ENCODE measurements at places on chromosomes 16 and 17.
A peak's percentile ranks its signal among the peaks of the same experiment; 100 is the strongest.

DNA sequence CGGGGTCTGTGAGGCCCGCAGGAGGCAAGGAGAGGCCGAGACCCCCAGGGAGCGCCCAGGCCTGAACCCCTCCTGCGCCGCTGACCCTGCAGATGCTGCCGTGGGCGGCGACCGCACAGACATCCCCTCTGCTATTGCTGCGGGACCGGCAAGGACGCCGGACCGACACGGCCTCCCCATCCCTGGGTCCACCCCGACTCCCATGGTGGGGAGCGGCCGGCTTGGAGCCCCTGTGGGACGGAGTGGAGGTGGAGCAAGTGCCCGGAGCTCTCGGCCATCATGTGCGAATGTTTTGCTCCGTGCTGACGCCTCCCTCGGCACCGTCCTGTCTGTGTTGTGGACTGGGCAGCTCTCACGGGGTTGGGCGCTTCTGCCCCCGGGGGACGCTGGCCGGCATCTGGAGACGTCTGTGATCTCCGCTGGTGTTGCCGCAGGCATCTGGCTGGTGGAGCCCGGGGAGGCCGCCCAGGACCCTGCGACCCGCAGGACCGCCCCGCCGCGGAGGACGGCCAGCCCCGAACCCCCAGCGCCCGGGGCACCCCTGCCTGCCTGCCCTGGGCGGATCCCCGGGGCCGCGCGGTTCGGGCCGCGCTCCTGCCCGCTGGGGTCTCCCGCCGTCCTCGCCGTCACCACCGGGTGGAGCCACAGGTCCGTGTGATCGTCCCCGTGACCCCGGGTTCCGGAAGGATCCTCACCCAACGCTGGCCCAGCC lies 12.8 kb upstream of the GNG13 start:
- peak; percentile 60 for DNase-seq

- no peak for DNase-seq
Measured at GRCh38 chr17:70215656-70216055, 46.3 kb downstream of the KCNJ2 start.

DNA sequence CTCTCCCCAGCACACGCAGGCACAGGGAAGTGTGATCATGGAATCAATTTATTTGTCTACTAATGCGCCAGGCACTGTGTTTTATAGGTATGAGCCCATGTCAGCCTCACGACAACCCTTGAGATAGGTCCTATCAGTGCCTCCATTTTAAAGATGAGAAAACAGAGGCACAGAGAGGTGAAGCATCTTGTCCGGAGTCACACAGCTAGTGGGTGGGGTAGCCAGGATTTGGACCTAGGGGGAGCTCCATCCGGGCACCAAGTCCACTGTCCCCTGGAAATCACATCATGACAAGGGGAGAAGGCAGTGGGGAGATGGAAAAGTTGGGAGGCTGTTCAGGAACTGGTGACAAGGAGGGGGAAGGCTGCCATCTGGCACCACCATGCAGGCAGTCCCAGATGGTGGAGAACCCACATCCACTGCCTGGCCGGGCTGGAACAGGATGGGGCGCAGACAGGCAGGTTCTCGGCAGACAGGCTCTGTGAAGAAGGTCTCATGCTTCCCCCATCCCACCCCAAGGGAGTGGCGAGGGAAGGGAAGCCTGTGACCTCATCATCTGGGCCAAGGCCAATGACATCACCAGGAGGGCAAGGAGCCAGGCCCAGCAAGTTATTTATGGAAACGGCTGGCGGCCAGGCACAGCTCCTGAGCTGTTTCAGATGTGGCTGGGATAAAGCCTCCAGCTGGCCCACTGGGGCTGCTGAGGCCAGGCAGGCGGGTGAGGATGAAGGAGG lies 126.0 kb upstream of the SDK2 start:
- DNase-seq: peak; percentile 58

- DNase-seq: no peak
Measured at GRCh38 chr16:2160915-2161551, 5.5 kb downstream of the TRAF7 start.

GRCh38 chr17:45384047-45384788 lies 48.5 kb downstream of the ARHGAP27 start:
- no peak for DNase-seq

DNA sequence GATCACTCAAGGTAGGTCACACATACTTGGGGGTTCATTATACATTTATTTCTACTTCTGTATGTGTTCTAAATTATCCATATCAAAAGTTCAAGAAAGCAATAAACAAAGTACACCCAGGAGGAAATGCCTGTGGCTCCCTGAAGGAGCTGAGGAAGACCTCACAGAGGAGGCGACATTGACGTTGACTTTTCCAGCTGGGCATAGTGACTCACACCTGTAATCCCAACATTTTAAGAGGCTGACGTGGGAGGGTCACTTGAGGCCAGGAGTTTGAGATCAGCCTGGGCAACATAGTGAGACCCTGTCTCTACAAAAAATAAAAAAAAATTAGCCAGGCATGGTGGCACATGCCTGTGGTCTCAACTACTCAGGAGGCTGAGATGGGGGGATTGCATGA lies 16.3 kb downstream of the ITGAD start:
- DNase-seq: no peak

- DNase-seq: no peak
Measured at GRCh38 chr16:85181739-85182129, 69.5 kb upstream of the CIBAR2 start.

DNA sequence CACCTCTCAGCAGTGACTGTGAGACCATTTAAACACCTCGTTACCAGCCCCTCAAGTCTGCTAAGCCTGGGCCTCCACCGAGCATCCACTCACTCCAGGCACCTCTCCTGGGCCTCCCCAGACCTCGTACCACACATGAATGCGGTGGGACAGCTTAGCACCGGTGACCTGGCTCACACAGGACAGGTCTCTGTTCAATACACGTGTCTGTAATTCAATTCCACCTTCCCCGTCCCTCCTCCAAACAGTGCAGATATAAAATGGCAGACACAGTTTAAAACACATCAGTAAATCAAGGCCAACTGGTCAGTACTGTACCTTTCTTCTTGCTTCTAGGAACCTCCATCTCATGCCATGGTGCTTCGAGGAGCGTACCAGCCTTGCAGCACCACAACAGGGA lies 73.9 kb downstream of the ZNF778 start:
- no peak for DNase-seq

DNA sequence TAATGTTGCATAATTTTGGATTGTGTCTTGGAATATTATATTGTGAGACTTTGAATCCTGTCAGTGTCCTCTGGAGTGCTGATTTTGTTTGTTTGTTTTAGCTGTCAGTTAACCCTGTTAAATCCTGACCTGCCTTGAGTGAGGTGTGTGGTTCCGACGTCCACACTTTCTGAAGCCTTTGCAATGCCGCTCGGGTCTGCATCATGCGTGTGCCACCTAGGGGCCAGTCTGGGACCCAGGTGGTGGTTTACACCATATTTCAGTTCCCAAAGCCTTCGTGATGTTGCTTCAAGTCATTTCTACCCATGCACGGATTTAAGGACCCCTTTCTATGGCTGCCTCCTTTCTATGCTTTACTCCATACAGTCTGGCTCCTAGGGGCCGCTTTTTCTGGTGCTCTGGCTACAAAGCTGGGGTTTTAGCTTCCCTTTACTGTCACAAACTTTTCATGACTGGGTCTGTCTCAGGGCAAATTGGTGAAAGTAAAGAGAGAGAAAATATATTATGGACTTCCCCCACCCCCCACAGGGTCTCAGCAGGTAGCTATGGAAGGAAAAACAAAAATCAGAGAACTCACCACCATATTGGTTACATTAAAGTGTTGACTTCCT lies 11.4 kb upstream of the OR4D1 start:
- no peak for DNase-seq

DNA sequence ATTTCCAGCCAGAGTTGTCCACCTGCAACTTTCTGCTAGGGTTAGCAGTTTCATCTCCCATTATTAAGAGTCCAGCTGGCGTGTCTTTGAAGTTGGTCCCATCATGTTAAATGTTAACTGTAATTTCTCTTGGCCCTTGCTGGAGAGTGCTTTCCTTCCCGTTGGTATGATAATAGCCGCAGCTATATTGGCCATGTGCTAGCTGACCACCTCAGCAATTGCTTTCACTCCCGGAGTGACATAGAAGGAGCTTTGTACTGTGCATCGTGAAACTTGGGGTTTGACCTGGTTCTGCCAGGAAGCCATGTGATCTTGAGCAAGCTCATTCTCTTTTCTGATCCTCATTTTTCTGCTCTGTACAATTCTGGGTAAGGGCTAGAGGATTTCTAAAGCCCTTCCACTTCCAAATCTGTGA lies 81.0 kb upstream of the TBX2 start:
- DNase-seq: no peak

GRCh38 chr17:34895383-34895782 lies 65.9 kb downstream of the CCT6B start:
- DNase-seq: no peak

DNA sequence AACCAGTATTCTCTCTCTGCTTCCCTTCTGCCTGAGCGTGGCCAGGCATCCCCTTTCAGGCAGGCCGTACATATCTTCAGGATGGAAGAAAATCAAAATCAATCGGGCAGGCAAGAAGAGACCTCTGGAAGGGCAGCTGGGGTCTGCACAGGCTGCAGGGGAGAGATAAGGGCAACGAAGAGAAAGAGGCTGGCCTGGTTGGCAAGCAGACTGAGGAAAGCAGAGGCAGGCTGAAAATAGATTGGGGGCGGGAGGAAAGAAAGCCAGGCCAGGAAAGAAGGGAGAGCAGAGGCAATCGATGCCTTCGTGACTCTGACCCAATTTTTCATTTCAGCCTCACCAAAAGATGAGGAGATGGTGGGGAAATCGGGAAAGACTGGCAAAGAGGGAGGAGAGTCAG lies 18.1 kb downstream of the PIPOX start:
- no peak for DNase-seq

DNA sequence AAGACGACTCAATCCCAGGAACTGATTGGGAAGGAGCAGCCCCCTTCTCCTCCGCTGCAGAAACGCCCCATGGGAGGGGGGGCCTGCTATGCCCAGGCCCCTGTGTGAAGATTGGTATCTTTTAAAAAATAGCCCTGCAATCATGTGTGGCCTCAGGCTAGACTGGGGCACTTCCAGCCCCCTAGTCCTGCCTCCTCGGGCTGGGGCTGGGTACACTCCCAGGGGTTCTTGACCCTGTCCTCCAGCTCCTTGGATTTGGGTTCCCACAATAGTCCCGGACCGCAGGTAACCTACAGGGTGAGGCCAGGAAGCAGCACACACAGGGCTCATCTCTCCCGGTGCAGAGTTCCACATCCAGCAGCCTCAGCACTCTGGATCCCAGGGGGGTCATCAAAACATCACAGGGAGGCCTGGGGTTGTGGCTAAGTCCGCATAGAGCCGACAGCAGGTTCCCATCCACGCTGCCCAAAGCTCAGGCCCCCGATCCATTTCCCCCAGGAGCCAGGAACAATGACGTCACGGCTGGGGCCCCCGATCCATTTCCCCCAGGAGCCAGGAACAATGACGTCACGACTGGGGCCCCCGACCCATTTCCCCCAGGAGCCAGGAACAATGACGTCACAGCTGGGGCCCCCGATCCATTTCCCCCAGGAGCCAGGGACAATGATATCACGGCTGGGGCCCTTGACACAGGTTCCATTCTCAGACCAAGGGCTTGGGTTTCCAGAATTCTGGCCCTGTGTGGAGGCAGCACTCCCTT lies 202.4 kb downstream of the IRF8 start:
- DNase-seq: no peak

DNA sequence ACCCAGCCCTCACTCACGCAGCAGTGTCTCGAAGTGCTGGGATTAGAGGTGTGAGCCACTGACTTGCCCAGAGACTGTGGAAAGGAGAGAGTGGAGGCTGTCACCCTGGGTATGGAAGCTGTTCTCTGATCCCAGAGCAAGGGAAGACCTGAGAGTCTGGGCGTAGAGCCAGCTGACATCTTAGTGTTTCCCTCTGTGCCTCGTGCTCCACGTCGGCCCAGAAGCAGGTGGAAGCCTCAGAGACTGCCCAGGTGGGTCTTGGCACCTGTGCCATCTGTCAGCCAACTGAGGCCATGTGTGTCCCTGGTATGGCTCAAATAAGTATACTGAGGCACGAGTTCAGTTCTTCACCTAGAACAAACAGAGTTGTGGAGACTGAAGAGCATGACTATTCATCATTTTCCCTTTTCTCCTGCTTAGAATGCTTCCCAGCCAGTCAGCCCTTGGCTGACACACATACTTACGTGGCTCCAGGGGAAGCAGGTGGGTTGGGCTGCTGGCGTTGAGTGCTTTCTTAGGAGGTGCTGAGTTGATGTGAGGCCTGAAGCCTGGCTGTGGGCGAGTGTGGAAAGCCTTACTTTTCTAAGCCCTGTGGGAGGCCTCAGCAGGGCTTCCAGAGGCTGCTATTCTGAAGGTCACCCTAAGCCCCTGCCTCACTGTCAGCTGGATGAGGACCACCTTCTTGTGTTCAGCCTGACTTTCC lies 8.1 kb downstream of the CTRL start:
- DNase-seq: no peak

GRCh38 chr16:68627951-68628425 lies 17.1 kb upstream of the CDH3 start:
- DNase-seq: no peak

GRCh38 chr17:970364-970763 lies 9.2 kb downstream of the NXN start:
- DNase-seq: no peak

DNA sequence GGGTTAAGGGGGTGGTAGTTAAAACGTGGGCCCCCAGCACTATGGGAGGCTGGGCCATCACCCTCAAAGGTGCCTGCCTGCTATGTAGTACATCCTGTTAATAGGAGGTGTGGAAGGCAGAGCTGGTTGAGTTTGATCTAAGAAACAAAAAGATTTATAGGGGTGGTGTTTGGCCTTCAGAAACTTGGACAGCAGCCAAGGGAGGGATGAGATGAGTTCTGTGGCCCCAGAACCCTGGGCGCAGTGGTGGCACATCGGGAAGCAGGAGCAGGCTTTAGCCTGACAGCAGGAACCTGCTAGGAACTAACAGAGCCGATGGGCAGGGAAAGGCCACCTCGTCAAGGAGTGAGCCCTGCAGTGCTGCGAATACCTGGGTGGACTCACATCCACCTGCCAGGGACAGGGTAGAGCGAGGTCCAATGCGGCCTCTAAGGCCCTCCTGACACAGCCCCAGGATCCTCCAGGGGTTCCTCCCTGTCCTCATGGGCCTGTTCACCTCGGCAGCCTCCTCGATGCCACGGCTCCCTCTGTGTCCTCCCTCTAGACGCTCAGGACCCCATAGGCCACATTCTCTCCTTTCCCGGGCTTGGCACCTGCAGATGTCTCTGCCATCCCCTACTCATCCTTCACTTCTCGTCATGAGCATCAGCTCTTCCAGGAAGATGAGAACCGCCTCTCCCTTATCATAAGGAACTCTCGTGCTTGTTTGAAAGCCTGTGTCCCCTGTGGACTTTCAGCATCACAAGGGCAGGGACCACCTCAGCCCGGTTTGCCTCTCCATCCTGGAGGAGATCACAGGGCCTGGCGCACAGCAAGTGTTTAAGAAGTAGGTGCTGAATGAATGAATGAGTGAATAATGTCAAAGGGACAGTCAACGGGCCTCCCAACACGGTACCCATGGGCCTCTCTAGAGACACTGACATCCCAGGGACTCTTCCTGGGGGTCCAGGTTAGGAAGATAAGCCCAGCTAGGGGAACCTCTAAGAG lies 103.5 kb upstream of the TNRC6C start:
- DNase-seq: no peak

GRCh38 chr17:4786106-4786511 lies at the start of gene VMO1:
Gene VMO1, minus strand, starts transcription at chr17:4786364. Its CDS starts 12 bp downstream, at chr17:4786352.
- peak; percentile 35 for DNase-seq

- DNase-seq: no peak
Measured at GRCh38 chr17:45792995-45793755, 9.1 kb downstream of the CRHR1 start.
